Kasumi-1 (cell line): ENCODE measurements at places on chromosomes 7 and 10.

GRCh38 chr7:25596443-25596842, 368.2 kb upstream of the NPVF start:
- no peak for DNase-seq

DNA sequence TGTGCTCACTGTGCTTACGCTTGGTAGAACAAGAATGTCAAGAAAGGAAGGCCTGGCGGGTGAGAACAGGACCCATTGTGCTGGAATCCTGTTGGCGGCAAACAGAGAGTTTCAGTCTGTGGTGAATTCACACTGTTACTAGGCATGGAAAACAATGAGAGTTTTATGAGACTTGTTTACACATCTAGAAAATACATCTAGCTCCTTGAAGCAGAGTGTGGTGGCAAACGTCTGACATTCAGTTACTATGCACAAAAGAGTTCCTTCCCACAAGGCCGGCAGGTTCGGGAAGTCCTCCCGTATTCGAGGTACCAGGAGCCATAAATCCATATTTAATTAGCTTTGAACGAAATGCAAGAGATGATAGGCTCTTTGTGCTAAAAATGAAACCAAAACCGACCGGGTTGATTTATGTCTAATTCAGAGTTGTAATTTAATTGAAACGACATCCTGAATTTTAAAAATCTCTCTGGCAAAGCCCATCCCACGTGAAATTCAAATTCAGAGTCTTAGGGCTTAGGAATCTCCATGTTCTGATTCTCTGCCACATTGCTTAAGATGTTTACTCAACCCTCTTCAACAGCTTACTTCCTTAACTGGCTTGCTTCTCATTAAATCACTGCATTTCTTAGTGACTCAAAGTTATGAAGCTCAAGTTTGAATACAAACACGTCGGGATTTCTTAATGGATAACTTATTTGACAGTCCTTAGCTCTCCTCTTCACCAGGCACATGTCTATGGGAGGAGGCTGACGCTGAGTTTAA, 299.9 kb upstream of the PITRM1 start:
- DNase-seq = no peak

GRCh38 chr10:124294811-124295770, 123.6 kb downstream of the OAT start:
- no peak for DNase-seq

DNA sequence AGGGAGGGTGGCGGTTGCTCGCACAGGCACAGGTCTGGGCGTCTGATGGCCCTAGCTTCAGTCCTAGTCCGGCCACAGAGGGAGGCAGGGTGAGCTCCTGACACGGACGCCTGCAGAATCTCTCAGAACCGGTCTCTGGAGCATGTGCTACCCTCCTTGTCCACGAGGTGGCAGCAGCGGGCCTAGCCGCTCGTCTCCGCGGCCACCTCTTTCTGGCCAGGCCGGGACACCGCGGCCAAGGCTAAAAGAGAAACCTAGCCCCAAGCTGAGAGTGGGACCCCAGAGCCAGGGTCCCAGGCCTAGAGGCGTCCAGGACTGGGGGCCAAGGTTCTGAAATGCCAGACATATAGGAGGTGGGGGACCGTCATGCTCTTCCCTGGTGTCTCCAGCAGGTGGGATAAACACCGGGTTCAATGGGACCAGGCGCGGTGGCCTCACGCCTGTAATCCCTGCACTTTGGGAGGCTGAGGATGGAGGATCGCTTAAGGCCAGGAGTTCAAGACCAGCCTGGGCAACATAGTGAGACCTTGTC, 3.2 kb upstream of the LAT2 start:
- DNase-seq = peak; percentile 58

DNA sequence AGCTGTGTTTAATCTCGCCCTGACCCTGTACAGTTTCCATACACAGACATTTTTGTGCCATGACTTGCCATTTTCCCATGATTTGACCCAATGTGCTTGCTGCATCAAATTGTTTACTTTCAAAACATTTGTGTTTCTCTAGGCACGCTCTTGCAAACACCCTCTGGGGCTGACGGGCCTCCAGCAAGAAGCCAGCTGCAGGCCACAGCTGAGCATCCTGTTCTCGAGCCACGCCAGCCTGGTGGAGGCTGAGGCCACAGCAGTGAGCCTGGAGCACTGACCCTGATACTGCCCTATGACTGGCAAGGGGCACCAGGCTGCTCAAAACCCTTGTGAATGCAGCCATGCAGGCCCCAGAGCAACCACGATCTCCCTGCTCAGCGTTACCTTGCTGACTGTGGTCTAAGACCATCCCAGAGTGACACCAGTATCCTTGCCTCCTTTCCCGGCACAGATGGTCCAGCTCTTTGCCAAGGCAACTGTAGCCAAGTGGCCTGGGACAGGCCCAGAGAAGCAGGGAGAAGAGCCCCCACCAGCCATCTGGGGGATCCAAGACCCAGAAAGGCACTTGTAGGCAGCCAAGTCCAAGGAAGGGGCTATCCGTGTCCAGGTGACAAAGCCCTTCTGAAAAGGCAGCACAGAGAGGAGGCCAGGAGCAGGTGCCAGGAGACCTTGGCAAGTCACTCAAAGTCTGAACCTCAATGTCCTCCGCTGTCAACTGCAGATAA, 78.5 kb downstream of the OAT start:
- no peak for DNase-seq

GRCh38 chr10:96548589-96548988, 34.9 kb upstream of the TLL2 start:
- no peak for DNase-seq

DNA sequence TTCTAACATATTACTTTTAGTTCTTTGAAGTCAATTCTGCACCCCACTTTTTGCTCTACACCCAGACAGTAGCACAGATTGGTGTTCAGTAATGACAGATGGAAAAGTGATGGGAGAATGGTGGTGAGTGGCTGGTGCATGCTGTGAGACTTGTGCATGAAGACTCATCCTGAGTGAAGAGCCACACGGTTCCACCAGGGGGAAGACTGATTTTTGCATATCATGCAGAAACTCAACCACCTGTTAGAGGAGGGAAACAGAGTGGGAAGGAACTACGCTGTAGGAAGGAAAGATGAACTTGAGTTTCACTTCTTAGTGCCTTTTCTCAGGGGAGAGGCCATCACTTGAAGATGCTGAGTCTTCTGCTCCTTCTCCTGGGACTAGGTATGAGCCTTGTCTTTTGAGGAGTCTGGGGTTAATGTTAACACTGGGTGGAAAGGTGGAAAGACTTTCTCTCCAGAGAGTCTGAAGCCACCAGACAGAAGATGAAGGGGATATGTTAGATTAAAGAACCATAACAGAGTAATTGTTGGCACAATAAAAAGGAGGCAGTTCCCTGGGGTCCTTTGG, 9.3 kb upstream of the PRSS1 start:
- no peak for DNase-seq

DNA sequence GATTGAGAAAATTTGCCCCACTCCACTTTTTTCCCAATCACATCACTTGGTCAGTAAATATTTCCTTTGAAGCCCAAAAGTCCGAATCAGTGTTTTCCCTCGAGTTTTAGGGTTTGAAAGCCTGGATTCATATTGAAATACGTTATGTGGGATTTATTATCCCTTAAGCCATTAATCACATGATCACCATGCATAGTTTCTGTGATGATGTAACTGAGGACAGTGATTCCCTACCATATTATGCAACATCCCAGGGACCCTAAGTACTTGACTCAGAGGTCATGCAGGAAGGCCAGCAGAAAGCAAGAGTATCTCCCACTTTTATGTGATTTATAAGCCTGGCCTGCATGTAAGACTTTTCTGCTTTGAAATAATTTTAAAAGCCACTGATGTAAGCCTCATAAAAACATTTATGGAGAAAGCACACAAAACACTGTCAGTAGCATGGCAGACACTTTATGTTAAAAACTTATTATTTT, 630.6 kb upstream of the ZWINT start:
- no peak for DNase-seq

DNA sequence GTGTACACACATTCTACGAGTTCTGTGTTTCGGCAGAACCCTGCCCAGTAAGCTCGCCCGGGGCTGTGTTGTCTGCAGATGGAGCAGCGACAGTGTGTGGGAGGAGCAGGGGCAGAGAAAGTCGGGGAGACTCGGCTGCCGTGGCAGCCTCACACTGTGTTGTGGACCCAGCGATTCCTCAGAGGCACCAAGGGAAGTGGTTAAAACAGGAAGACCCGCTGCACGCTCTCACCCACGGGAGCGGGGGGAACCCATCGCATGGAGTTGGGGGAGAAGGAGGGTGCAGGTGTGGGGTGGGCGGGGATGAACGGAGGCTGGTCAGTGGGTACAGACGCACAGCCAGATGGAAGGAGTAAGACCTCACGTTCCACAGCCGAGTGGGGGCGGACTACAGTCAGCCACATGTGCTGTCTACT, 250.2 kb downstream of the ELFN1 start:
- peak; percentile 3 for DNase-seq

DNA sequence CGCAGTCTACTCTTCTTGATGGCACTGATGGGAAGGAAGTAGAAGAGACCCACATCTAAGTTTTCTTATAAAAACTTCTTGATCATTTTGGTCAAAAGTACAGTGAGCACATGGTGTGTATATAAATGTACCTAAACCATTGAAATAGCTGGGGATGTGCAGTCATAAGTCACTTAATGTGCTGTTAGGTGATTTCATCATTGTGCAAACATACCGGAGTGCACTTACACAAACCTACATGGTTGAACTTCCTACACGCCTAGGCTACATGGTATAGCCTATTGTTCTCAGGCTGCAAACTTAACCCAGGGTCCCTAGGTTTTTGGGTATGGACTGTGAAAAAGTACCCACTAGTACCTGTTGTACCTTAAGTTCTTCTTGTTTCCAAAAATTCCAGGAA, 123.3 kb upstream of the ZNF438 start:
- no peak for DNase-seq

DNA sequence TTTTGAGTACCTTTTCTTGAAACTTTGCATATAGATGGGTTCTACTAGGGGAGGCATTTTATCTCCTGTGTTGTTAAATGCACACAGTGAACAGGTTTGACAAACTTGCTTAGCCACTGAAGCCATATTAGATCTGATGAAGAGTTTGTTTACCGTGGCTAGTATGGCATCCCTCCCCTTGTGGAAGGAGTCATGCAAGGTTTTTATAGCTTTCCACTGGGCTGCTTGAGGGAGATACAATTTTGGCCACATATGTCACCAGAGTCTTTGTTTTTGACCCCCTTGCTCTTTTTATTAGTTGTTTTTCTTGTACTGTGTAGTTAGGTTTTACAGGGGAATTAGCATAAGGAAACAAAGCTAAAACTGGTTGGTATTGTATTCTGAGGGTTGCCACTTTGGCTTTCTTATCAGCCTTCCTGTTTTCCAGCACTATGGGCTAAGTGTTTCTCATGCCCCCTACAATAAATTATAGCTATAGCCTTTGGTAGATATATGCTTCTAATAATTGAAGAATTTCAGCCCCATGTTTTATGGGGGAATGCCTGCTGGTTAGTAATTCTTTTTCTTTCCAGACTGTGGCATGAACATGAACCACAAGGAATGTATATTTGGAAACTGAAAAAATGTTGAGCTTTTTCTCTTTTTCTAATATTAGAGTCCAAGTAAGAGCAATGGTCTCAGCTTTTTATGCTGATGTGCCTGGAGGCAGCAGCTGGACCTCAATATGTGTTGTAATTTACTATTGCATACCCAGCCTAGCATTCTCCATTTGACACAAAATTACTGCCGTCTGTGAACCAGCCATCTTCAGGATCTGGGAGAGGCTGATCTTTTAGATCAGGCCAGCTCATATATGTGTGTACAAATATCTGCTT, 18.4 kb upstream of the STEAP2 start:
- DNase-seq = no peak

GRCh38 chr7:29332042-29332811, 137.7 kb downstream of the CHN2 start:
- no peak for DNase-seq

DNA sequence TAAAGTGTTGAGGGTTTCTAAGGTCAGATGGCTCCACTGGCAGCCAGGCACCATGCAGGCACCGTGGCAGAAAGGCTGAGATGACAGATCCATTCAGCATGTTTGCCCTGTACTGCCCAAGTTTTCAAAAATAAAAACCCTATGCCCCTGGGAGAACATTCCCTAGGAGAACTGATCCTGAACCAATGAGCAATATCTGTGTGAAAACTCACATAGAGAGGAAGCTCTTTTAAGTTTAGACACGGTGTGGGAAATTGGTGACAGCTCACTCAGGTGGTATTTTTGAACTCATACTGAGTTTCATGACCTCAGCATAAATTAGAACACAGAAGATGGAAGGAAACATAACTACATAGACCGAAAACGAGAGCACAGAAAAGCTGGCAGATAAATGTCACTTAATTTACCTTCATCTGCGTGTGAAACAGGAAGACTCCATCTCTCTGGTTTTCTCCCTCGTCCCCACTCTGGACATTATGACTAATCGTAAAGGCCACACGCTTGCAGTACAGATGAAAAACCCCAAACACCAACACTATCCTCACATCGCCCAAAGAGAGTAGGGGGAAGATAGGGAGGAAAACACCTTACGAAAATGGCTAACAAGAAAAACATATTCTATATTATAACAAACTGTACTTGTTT, 127.8 kb downstream of the ICA1 start:
- DNase-seq = no peak

DNA sequence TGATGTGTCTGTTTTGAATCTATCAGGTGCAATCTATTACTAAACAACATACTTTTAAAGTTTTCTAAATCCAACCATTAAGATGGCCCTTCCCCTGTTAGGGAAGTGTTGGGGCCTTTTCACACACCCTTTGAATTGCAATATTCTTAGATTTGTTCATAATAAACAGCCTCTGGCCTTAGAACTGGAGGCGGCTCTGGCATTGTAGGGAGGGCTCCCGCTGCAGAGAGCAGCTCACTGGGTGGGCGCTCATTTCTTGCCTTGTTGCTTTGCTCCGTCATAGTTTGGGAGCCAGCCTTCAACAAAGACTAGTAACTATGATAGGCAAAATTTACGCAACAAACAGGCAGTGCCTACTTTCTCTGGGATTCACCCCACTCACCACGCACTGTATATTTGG, 4.2 kb upstream of the HOXA10 start:
- DNase-seq = no peak

- DNase-seq = no peak
Observed at GRCh38 chr7:134067164-134067563, 60.0 kb upstream of the LRGUK start.

DNA sequence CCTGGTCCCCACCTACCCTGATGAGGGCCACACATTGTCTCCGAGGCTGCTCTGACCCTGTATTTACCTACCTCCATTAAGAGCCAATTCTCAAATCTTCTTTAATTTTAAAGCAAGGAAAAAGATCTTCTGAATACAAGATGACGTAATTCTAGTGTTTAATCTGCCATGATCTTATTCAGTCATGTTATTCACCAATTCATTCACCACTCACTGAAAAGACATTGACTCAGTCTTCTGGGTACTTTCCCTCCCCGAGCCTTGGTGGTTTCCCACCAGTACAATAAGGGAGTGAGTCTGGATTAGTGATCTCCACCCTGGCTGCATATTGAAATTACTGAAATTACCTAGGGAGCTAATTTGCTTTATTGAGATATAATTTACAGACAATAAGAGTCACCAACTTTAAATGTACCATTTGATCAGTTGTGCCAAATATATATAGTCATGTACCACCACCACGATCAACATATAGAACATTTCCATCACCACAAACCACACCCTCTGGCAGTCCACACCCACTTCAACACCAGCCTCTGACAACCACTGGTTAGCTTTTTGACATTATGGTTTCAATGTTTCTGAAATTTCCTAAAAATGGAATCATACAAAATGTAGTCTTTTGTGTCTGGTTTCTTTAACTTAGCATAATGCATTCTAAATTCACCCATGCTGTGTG, 117.5 kb upstream of the UNC5B start:
- DNase-seq = no peak
